Fibroblast of villous mesenchyme (primary cell): ENCODE measurements at places on chromosomes 1 and 21. TPM values are rescaled to one million over a fixed set of nuclear protein-coding genes. Genes with fewer than 3 reads are reported as not detected.

GRCh38 chr1:61620536-61620935 is 104.4 kb downstream of the TM2D1 start:
- DNase-seq = no peak

DNA sequence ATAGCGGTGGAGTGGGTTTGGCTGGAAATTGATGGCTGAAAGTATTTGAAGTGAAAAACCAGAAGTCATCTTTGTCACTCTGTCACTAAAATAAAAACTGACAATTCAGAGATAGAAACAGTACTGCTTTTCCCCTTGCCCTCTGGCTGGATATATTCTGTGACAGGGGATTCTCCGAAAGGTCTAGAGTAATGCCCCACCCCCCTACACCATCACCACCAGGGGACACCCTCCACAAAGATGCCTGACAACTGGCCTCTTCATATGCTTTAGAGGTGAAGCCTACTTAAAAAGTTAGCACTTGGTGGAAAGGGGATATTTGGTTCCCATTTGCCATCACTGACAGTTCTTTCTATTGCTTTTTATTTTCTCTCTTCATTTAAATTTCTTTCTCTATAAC is 73.5 kb downstream of the SGIP1 start:
- no peak for DNase-seq

- no peak for DNase-seq
Observed at GRCh38 chr1:229210844-229211243, 60.1 kb upstream of the RAB4A start.

The UTS2 gene
- total RNA-seq = not detected in 2 replicates

- peak; percentile 52 for DNase-seq
Observed at GRCh38 chr1:119648620-119649004, 546 bp upstream of the ZNF697 start.

The LORICRIN gene
- not detected in 2 replicates for total RNA-seq

DNA sequence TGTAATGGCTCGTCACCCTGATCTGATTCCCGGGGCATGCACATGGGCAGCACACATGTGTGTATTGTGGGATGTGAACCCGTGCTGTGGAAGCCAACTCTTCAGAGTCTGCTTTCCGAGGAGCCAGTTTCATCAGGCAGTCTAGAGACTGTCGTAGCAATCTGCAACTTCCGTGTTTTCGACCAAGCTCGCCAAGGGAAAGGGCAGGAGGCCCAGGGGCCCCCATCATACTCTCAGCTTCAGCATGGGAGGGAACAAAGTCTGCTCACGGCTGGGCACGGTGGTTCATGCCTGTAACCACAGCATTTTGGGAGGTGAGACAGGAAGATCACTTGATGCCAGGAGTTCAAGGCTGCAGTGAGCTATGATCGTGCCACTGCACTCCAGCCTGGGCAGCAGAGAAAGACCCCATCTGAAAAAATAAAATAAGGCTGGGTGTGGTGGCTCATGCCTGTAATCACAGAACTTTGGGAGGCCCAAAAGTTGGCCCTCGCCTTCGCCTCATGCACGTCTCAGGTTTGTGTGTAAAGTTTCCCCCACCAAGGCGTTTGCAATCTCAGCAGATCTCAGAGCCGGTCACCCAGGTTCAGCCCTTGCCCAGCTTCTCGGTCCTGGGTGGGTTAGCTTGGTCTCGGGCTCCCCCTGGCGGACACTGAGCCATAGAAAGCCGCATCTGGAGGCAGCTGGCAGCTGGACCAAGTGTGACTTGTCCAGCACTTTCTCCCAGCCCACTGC is 48.5 kb upstream of the SLC25A33 start:
- peak; percentile 85 for DNase-seq

DNA sequence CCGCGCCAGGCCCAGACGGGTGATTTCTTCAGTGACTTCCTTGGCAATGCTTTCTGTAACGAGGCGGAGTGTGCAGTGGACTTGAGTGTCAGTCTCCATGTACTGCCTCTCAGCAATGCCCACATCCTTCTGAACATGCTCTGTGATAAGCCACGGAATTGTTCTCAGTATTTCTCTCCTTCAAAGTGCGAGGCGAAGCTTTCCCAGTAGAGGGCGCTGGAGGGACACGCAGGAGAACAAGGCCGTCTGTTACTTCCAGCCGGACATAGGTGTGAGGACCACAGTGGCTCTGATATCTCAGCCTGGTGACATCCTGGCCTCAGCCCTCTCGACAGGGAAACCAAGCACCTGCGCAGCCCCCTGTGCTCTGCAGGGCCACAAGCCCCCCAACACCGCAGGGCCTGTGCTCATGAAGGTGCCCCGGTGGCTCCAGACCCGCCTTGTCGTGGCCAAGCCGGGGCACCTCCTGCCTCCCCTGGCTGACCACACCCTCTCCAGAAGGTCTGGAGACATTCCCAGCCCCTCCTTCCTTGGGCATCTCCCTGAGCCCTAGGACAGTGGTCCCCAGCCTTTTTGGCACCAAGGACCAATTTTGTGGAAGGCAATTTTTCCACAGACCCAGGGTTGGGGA is 46.1 kb upstream of the BACE2 start:
- peak; percentile 32 for DNase-seq

The PKNOX1 gene
- total RNA-seq = 12.2 and 16.8 TPM in 2 replicates
